ENCODE measurements at places on chromosomes 7 and 10. TPM values are rescaled to one million over a fixed set of nuclear protein-coding genes. Genes with fewer than 3 reads are reported as not detected.

DNA sequence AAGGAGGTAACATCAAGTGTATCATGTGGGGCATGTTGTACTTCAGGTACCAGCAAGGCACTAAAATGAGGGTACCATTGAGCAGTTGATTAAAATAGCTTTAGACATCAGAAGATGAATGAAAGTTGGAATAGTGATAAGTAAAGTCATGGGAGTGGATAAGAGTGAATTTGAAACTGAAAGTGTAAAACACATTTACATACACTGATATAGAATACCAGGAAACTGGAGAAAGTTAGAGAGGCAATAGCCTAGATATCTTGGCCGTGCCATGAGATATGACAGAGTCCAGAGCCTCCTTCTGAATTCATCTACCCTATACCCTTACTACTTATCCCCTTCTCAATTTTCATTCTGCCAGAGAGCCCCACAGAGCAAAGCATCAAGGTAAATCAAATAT is 76.6 kb downstream of the GRM3 start:
- H3K36me3 ChIP-seq = no peaks in the 10 kb centered on the region
- no peaks in the 10 kb centered on the region for H3K4me1 ChIP-seq
- no peak for DNase-seq
- no peak overlapping the region for H3K4me3 ChIP-seq
- H3K27ac ChIP-seq = no peak overlapping the region

DNA sequence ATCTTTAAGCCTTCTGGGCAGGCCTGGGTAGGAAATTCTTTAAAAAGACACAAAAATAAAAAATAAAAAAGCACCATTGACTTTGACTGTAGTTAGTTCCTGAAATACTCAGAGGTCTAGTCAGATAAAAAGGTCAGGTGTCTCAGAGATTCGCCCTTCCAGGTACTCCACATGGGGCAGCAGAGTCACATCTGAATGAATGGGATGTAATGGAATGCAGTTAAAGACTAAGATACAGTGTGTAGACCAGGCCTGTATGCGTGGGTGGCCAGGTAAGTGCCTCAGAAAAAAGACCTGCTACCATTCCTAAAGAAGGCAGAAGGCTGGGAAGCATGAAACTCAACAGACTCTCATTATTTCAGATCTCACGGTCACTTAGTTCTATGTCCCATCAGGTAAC is 68.6 kb upstream of the SEM1 start:
- no peaks in the 10 kb centered on the region for H3K36me3 ChIP-seq
- H3K27me3 ChIP-seq = peaks cover 3% of the 10 kb centered on the region
- no peaks in the 10 kb centered on the region for H3K4me1 ChIP-seq
- DNase-seq = no peak

- H3K4me3 ChIP-seq = no peak overlapping the region
- H3K27me3 ChIP-seq = no peaks in the 10 kb centered on the region
- no peak overlapping the region for H3K27ac ChIP-seq
These were observed 44.8 kb downstream of the CAMK2B start for GRCh38 chr7:44280636-44280992.

DNA sequence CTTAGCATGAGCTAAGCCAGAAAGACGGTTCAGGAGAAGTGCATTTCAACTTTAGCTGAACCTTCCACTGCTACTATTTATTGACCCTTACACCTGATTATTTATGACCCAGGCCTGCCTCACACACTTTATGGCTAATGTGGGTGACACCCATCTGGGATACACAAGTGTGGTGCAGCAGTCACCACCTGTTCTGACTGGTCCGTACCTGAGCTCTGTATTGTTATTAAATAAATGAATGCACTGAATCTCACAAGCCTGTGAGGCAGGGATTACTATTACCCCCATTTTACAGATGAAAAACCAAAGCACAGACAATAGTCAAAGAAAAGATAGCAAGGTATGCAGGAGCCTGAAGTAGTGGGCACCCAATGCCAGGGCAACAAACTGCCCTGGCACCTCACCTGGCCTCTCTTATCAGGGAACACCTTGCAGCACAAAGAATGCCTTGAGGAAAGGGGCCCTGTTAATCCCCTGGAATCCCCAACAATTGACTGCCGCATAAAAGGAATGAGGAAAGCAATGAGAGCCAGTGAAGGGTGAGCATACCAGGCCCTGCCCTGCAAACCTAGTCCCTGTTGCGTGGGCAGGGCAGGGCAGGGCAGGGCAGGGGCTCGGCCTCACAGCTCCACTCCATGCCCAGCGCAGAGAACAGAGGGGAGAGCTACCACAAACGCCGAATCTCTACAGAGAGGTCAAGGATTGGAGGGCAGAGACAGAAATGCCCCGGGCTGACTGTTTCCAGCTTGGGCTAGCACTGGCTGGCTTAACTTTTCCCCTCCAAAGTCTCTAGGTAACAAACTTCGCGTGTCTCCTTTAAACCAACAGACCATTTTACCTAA is 1.3 kb downstream of the ANXA11 start:
- peaks cover 51% of the 10 kb centered on the region for H3K4me1 ChIP-seq
- H3K4me3 ChIP-seq = peak overlapping the region; percentile 50
- no peak for DNase-seq
- H3K36me3 ChIP-seq = no peaks in the 10 kb centered on the region

DNA sequence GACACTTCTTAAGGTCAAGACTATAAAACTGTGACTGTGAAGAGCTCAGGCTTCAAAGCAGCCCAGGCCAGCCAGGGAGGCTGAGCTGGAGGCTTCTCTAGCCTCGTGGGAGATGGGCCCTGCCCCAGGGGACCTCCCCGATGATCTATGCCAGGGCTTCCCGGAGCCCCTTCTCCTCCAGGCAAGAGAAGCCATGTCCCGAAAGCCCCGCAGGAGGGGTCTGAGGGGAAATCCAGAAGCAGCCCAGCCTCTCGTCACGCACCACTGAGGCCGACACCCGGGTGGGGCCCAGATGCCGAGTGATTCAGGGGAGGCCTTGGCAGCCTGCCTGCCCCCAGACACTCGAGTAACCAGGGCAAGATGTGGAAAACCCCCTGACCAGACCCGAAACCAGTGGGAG is 63.7 kb downstream of the PROSER2 start:
- no peak overlapping the region for H3K4me3 ChIP-seq
- H3K27me3 ChIP-seq = no peaks in the 10 kb centered on the region
- no peak overlapping the region for H3K27ac ChIP-seq
- DNase-seq = no peak
- no peaks in the 10 kb centered on the region for H3K4me1 ChIP-seq

DNA sequence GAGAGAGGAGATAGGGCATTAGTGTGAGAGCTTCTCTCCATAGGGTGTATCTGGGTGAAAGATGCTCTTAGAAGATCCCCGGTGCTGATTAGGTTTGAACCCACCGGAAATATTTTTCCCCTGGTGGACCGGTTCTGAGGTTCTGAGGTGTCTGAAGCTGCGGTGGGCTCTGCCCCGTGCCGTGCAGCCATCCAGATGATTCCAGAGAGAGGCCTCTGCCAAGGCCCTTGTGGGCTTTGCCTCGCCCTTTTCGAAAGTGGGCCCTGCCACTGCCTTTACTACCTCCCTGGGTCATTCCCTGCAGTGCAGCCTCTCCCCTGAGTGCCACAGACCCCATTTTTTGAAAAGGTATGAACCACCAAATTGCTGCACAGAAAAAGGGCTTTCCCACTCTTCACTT is 2.8 kb downstream of the GIMAP8 start:
- H3K4me3 ChIP-seq = no peak overlapping the region
- peaks cover 2% of the 10 kb centered on the region for H3K36me3 ChIP-seq
- no peak overlapping the region for H3K27ac ChIP-seq
- peaks cover 33% of the 10 kb centered on the region for H3K4me1 ChIP-seq
- no peaks in the 10 kb centered on the region for H3K27me3 ChIP-seq

DNA sequence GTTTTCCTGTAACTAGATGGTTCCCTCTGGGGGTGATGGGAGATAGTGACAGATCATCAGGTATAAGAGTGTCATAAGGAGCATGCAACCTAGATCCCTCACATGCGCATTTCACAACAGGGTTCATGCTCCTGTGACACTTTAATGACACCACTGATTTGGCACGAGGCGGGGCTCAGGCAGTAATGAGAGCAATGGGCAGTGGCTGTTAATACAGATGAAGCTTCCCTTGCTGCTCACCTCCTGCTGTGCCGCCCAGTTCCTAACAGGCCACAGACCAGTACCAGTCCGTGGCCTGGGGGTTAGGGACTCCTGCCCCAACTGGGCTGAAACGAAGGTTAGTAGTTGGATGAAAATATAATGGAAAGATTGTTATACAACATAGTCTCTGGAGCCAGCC is 201.6 kb upstream of the LRRN3 start:
- no peaks in the 10 kb centered on the region for H3K4me1 ChIP-seq
- no peak overlapping the region for H3K27ac ChIP-seq
- no peak for DNase-seq
- no peak overlapping the region for H3K4me3 ChIP-seq
- H3K36me3 ChIP-seq = no peaks in the 10 kb centered on the region
- H3K27me3 ChIP-seq = no peaks in the 10 kb centered on the region

GRCh38 chr10:125062914-125063230 is 97.5 kb downstream of the CTBP2 start:
- peaks cover 39% of the 10 kb centered on the region for H3K4me1 ChIP-seq
- H3K36me3 ChIP-seq = no peaks in the 10 kb centered on the region
- H3K27ac ChIP-seq = no peak overlapping the region
- no peak overlapping the region for H3K4me3 ChIP-seq
- DNase-seq = no peak
- H3K27me3 ChIP-seq = no peaks in the 10 kb centered on the region

DNA sequence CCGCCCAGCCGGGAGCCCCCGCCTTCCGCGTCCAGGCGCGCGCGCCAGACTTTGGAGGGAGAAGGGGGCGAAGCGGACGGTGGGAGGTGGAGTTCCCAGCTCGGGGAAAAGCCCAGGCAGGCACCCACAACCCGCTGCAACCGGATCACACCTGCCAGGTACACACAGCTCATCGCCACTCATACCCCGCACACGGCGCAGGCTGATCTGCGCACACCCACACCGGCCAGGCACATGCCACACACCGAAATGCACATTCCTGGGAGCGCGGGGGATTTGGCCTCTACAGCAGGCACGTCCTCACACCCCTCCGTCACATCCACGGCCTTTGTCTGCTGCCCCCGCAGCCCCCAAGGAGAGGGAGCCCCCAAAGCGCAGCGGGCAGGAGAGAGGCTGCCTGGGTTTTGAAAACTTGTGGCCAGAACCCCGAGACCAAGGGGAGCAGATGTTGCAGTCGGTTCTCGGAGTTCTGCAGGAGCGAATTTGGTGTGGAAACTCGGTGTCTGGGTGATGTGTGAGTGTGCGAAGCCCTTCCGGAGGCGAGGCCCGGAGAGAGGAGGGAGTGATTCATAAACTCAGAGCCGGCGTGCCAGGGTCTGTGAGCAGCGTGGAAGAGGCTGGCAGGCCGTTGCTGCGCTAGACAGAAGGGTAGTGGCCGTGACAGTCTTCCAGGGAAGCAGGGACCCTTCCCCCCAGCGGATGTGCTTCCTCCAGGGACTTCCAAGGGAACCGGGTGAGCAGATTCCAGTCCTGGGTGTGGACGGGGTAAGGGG is 734 bp downstream of the CHST3 start:
- H3K27ac ChIP-seq = peak overlapping the region; percentile 60
- no peaks in the 10 kb centered on the region for H3K27me3 ChIP-seq
- peak; percentile 69 for DNase-seq
- H3K4me3 ChIP-seq = peak overlapping the region; percentile 21

GRCh38 chr7:134602881-134603451 is 43.7 kb upstream of the BPGM start:
- H3K27me3 ChIP-seq = no peaks in the 10 kb centered on the region
- H3K27ac ChIP-seq = no peak overlapping the region
- no peaks in the 10 kb centered on the region for H3K36me3 ChIP-seq
- peaks cover 10% of the 10 kb centered on the region for H3K4me1 ChIP-seq
- no peak overlapping the region for H3K4me3 ChIP-seq

GRCh38 chr7:113394856-113395255 is 276.5 kb upstream of the SMIM30 start:
- no peaks in the 10 kb centered on the region for H3K36me3 ChIP-seq
- H3K27ac ChIP-seq = no peak overlapping the region
- no peaks in the 10 kb centered on the region for H3K4me1 ChIP-seq
- no peak overlapping the region for H3K4me3 ChIP-seq
- H3K27me3 ChIP-seq = no peaks in the 10 kb centered on the region
- DNase-seq = no peak

- H3K27me3 ChIP-seq = no peaks in the 10 kb centered on the region
- DNase-seq = no peak
- H3K36me3 ChIP-seq = no peaks in the 10 kb centered on the region
- no peak overlapping the region for H3K4me3 ChIP-seq
- no peak overlapping the region for H3K27ac ChIP-seq
- no peaks in the 10 kb centered on the region for H3K4me1 ChIP-seq
These were observed 38.3 kb upstream of the PRLHR start for GRCh38 chr10:118633786-118634185.

GRCh38 chr10:43121444-43121843 is 16.8 kb upstream of the CSGALNACT2 start:
- H3K36me3 ChIP-seq = no peaks in the 10 kb centered on the region
- no peak overlapping the region for H3K27ac ChIP-seq
- peaks cover 1% of the 10 kb centered on the region for H3K4me1 ChIP-seq
- H3K27me3 ChIP-seq = no peaks in the 10 kb centered on the region

GRCh38 chr10:107450056-107450455 is 285.6 kb upstream of the SORCS1 start:
- no peaks in the 10 kb centered on the region for H3K36me3 ChIP-seq
- no peak overlapping the region for H3K27ac ChIP-seq
- H3K4me1 ChIP-seq = no peaks in the 10 kb centered on the region
- no peaks in the 10 kb centered on the region for H3K27me3 ChIP-seq

GRCh38 chr10:71320592-71320991 is 1.5 kb downstream of the SLC29A3 start:
- H3K4me1 ChIP-seq = peaks cover 3% of the 10 kb centered on the region
- H3K36me3 ChIP-seq = no peaks in the 10 kb centered on the region
- H3K27ac ChIP-seq = no peak overlapping the region
- H3K4me3 ChIP-seq = no peak overlapping the region
- DNase-seq = no peak

- H3K4me1 ChIP-seq = no peaks in the 10 kb centered on the region
- H3K27me3 ChIP-seq = no peaks in the 10 kb centered on the region
- H3K4me3 ChIP-seq = no peak overlapping the region
- H3K36me3 ChIP-seq = no peaks in the 10 kb centered on the region
These were observed 53.7 kb downstream of the ADARB2 start for GRCh38 chr10:1683649-1684048.

- no peak overlapping the region for H3K4me3 ChIP-seq
- no peak for DNase-seq
- peaks cover 8% of the 10 kb centered on the region for H3K27me3 ChIP-seq
- H3K27ac ChIP-seq = no peak overlapping the region
- no peaks in the 10 kb centered on the region for H3K4me1 ChIP-seq
These were observed 9.6 kb upstream of the FRMPD2 start for GRCh38 chr10:48284002-48284546.

GRCh38 chr7:34109936-34110780 is 204.8 kb downstream of the BMPER start:
- no peak for DNase-seq
- no peaks in the 10 kb centered on the region for H3K27me3 ChIP-seq
- H3K27ac ChIP-seq = no peak overlapping the region
- H3K4me3 ChIP-seq = no peak overlapping the region

The TBXAS1 gene
- 2.3 TPM for total RNA-seq

The PAPOLB gene
- 0.07 TPM for total RNA-seq

The NUDCD3 gene
- total RNA-seq = 137 TPM

The ZDHHC16 gene
- 52.0 TPM for total RNA-seq

The CTTNBP2 gene
- 0.25 TPM for total RNA-seq

The MEIG1 gene
- total RNA-seq = not detected

The NOS3 gene
- 82.8 TPM for total RNA-seq

The OR6B1 gene
- not detected for total RNA-seq

The DENND10 gene
- total RNA-seq = 50.1 TPM

The CCL26 gene
- not detected for total RNA-seq

The SFTPD gene
- total RNA-seq = not detected

Data from endothelial cell of umbilical vein (primary cell).